Activated CD8-positive, alpha-beta memory T cell treated with anti-CD3 and anti-CD28 coated beads for 24 hours (primary cell): ENCODE measurements at places on chromosomes 6 and 20.

- DNase-seq: no peak
Observed at GRCh38 chr6:86192123-86192522, 549.4 kb upstream of the SYNCRIP start.

GRCh38 chr6:43334466-43335095 lies 26.0 kb upstream of the CRIP3 start:
- no peak for DNase-seq

DNA sequence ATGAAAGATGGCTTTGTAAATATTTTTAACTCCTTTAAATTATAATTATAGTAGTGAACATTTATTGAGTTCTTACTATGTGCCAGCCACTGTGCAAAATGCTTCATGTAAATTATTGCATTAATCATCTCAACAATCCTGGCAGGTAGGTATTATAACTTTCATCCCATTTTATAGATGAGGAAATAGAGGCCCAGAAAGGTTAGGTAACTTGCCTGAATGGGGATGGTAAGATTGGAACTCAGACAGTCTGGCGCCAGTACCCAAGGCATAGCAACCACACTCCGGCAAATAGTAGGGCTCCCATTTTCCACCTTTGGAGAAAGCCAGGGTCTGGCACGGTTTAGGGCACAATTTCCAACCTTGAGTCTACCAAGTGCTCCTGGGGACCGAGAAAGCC lies 129.8 kb downstream of the VEGFA start:
- DNase-seq: no peak

DNA sequence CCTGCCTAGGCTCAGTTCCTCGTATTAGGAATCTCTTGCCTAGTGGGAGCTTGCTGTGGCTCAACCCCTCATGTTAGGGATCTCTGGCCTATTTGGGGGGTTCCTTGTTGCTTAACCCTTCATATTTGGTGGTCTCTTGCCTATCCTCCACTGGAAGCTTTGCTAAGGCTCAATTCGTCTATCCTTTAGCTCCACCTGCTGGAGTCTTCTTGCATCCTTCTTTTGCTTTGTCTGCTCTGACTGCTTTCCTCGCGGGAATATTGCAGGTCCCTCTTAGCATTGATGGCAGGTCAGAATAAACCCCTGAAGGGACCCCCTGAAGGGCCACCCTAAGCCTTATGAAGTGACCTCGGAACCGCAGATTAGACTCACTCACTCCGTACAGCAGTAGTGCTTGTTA lies 203.0 kb upstream of the TBX18 start:
- no peak for DNase-seq

DNA sequence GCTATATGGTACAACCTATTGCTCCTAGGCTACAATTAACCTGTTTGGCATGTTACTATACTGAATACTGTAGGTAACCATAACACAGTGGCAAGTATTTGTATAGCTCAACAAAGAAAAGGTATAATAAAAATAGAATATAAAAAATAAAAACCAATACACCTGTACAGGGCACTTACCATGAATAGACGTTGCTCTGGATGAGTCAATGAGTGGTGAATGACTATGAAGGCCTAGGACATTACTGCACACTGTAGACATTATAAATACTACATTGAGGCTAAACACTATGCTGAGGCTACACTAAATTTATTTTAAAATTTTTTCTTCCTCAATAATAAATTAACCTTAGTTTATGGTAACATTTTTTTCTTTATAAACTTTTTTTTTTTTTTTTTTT lies 18.6 kb downstream of the ELOVL5 start:
- no peak for DNase-seq

- no peak for DNase-seq
Observed at GRCh38 chr6:14280766-14281293, 163.3 kb downstream of the CD83 start.

- DNase-seq: no peak
Observed at GRCh38 chr20:38892091-38892981, 33.9 kb upstream of the FAM83D start.

DNA sequence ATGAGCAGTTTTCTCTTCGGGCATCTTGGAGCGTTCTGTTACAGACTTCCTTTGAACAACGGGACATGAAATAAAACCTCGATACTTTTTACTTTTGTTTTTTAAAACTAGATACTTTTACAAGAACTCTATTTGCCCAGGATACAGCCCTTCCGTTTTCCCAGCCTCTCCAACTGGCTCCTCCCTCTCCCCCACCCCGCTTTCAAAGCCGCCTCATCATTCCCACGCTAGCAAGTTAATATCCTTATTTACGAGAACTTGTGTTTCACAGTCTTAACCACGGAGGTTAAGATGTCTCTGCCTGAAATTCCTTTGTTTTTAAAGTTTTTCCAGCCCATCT lies 241 bp upstream of the CFAP206 start:
- no peak for DNase-seq

DNA sequence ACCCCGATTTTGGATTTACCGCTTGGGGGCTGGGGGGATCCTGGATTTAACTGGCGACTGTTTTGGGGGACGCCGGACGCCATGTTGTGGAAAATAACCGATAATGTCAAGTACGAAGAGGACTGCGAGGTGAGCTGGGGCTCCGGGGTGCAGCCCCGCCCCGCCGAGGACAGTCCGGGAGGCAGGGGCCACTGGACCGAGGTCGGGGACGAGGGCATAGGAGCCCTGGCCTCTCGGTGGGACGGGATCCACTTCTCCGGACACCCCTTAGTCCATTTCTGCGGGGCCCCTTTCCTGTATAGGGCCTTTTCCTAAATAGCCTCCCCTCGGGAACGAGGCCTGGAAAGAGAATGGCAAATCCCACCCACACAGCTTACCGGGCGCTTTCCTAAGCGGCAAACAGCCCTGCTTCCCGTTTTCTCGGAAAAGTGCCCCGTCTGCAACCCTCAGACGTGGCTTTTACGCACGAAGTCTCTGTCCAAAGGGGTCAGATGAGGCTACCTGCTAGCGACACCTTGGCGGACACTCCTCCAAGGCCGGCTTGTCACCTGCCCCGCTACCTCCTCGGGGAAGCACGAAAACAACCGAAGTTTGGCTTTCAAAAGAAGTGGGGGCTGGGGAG lies 469 bp downstream of the TFAP2C start:
- peak; percentile 56 for DNase-seq

DNA sequence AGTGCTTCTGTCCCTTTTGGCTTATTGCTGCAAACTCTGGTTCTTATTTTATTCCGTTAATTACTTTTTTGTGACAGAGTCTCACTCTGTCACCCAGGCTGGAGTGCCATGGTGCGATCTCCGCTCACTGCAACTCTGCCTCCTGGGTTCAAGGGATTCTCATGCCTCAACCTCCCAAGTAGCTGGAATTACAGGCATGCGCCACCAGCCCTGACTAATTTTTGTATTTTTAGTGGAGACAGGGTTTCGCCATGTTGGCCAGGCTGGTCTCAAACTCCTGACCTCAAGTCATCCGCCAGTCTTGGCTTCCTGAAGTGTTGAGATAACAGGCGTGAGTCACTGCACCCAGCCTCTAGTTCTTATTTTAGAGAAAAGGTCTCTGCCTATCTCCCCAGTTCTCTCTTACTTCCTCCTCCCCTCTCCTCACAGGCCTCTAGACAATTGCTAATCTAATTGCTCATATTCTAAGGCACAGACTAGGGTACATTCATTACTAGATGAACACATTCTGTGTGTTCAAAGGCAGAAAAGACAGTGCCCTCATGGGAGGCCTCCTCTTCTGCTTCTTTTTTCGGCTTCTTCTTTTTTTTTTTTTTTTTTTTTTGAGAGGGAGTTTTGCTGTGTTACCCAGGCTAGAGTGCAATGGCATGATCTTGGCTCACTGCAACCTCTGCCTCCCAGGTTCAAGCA lies 27.0 kb downstream of the EDEM2 start:
- DNase-seq: no peak

DNA sequence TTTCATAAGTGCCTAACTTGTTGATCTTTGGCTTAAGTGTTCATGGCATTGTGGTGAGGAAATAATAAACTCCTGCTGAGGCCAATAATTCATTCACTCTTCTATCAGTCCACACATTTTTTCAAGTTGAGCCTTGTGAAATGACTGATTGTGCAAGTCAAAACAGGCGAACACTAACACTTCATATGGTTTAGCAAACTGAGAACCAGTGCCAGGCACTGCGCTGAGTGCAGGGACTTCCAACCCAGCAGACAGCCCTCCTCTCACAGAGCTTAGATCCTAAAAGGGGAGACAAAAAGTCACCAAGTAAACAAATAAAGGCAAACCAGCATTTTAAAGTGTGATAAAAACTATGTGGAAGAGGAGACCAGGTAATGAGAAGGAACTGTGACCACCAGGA lies 435.0 kb downstream of the PTPRT start:
- no peak for DNase-seq

- no peak for DNase-seq
Observed at GRCh38 chr20:51313358-51313827, 229.1 kb downstream of the NFATC2 start.

- no peak for DNase-seq
Observed at GRCh38 chr6:56370127-56370540, 122.8 kb upstream of the COL21A1 start.

GRCh38 chr20:57948180-57948955 lies 238.6 kb upstream of the PMEPA1 start:
- no peak for DNase-seq

GRCh38 chr6:91497770-91498169 lies 910.9 kb upstream of the MAP3K7 start:
- no peak for DNase-seq

- no peak for DNase-seq
Observed at GRCh38 chr20:63970714-63971431, 1.1 kb upstream of the ZNF512B start.

DNA sequence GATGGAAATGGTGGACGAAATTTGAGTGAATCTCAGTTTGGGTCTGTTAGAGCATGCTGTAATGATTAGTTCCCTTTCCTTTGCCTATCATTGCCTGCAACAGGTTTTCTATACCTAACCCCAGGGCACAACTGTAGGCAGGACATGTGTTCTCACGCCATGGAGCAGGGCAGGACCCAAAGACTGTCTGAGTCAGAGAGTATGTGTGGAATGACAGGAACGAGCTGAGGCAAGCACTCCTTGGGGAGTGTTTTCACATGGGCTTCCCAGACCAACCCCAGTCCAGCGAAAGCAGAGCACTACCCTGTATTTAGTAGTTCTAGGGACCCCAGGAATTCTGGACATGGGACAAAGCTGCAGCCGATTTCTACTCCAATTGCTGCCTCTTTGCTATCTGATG lies 234.2 kb downstream of the HACE1 start:
- DNase-seq: no peak
